ENCODE measurements at places on chromosomes 7 and 10.

GRCh38 chr10:90988802-90989201 is 67.9 kb upstream of the ANKRD1 start:
- no peak for DNase-seq

DNA sequence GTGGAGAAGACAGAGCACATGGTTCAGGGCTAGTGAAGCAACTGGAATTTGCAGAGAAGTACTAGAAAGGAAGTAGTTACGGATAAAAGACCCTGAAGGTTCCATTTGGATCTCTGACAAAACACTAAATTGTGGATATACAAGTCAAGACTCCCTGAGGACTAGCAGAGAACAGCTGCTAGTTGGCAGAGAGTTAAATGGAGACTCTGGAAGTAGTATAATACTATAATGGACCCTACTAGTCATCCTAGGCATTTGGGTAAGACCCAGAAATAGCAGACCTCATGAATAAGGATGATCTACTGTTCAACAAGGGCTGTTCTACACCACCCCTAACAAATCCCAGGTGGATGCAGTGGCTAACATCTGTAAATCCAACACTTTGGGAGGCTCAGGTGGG is 19.1 kb downstream of the MCMBP start:
- no peak for DNase-seq

DNA sequence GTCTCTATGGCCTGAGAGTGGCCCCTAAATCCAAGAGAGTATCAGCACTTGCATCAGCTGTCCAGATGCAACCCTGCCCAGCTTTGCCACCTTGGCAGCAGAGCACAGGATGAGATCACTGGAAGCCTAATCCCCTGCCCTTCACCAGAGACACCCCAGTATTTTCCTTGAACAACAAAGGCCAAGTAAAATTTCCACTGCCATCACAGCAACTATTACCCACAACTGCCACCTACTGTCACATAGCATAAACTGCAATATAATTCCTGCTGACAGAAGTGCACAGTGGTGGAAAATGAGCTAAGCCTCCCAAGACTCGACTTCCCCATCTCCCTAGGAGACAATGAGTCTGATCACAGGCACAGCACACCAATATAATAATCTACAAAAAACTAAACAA is 462.8 kb upstream of the ZWINT start:
- DNase-seq: no peak

DNA sequence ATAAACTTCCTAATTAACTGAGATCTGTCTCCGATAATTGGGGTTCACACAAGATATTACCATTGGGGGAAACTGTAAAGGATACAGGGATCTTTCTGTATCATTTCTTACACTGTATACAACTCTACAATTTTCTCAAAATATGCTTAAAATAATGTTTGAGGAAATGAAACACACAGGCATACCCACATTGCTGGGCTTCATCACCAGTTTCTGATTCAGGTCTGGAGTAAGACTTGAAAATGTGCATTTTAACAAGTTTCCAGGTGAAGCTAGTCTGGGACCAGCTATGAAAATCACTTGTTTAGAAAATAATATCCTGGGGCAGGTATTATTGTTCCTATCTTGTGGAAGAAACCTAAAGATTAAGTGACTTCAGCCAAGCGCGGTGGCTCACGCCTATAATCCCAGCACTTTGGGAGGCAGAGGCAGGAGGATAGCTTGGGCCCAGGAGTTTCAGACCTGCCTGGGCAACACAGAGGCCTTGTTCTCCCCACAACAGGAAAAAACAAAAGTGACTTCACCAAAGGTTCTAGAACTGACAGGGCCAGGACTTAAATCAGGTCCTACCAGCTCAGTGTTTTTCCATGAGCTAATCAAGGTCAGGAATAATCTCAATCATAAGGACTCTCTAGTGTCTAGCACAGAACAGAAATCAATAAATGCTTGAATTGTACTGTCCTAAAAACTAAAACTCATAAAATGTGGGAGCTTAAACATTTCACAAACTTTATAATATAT is 12.6 kb downstream of the TOMM7 start:
- DNase-seq: no peak

GRCh38 chr10:24695452-24695851 is 28.2 kb downstream of the ARHGAP21 start:
- DNase-seq: no peak

- peak; percentile 45 for DNase-seq
Observed at GRCh38 chr7:26863518-26864308, 677 bp downstream of the SKAP2 start.
